ENCODE measurements at places on chromosomes 4 and X.

- DNase-seq: no peak
Measured at GRCh38 chr4:136754810-136755530, 777.3 kb downstream of the PCDH18 start.

GRCh38 chr4:56410247-56411062 is 23.2 kb upstream of the AASDH start:
- no peak for DNase-seq

- no peak for DNase-seq
Measured at GRCh38 chr4:149910604-149911350, 95.1 kb upstream of the IQCM start.

DNA sequence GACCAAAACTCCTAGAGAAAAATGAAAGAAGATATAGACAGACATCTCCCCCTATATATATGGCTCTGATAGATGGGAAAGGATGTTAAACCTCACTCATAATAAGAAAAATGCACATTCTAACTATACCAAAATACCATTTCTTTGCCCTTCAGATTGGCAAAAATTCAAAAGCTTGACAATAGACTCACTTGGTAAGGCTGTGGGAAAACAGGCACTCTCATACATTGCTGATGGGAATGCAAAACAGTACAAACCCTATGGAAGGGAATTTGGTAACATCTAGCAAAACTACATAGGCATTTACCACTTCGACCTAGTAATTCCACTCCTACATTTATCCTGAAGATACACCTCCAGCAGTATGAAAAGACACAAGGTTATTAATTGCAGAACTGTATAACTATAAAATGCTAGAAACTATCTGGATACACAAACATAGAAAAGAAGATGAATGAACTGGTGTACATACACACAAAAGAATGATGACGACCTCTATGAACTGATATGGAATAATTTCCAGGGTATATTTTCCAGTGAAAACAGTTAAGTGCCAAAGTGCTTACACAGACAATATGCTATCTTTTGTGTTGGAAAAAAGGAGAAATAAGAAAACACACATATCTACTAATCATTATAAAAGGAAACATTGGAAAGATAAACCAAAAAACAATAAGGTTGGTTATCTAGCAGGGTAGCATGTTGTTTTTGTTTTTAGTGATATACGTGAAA is 48.5 kb downstream of the WDFY3 start:
- DNase-seq: no peak

GRCh38 chr4:54556051-54556450 is 101.7 kb upstream of the KIT start:
- no peak for DNase-seq

- peak; percentile 54 for DNase-seq
Measured at GRCh38 chrX:72100824-72101351, 30.8 kb downstream of the RTL5 start.

Data from CD4-positive, alpha-beta T cell (primary cell).